Airway epithelial cell (primary cell): ENCODE measurements at places on chromosomes 12 and 14. TPM values are rescaled to one million over a fixed set of nuclear protein-coding genes. Genes with fewer than 3 reads are reported as not detected.

Gene MYF5
- not detected in 2 replicates for total RNA-seq

Gene RNF212B
- not detected in 2 replicates for total RNA-seq

Gene OR11H12
- not detected in 2 replicates for total RNA-seq

Gene IFNG
- total RNA-seq: not detected in 2 replicates

Gene TMTC1
- total RNA-seq: 4.8 and 5.1 TPM in 2 replicates
